ENCODE measurements at places on chromosomes 3 and 15.

GRCh38 chr15:25811481-25811906, 51.6 kb downstream of the ATP10A start:
- no peak for DNase-seq

- DNase-seq, result no peak
Measured at GRCh38 chr3:120258009-120258408, 27.0 kb downstream of the GPR156 start.

- no peak for DNase-seq
Measured at GRCh38 chr3:188437926-188438325, 284.0 kb downstream of the LPP start.

DNA sequence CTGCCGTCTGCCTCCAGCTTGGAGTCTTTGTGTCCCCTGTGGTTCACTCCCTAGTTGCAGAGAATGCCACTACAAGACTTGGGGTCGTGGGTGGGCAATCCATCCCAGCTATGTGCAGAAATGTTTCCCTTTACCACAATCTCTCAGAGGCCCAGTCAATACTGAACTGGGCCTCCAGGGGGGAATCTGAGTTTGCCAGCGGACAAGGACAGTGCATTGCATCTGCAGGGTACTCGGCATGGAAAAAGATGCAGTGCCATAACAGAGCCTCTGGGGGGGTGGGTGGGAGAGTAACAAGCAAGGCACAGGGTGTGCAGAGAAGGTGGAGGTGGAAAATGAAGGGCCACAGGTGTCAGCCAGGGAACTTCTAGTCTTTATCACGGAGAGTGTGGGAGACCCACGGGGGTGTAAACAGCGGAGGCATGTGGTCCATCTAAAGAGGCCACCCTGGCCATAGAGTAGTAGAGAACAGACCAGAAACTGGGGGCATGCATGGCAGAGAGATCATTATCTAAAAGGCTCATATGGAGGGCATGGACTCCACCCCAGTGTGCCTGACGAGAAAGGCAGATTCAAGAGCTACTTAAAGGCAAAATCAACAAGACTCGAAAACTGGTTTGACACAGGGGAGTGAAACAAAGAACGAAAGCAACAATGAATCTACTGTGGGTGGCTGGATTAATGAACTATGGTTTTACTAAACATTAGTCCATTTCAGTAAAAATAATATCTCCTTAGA, 182.4 kb downstream of the ANXA2 start:
- no peak for DNase-seq

DNA sequence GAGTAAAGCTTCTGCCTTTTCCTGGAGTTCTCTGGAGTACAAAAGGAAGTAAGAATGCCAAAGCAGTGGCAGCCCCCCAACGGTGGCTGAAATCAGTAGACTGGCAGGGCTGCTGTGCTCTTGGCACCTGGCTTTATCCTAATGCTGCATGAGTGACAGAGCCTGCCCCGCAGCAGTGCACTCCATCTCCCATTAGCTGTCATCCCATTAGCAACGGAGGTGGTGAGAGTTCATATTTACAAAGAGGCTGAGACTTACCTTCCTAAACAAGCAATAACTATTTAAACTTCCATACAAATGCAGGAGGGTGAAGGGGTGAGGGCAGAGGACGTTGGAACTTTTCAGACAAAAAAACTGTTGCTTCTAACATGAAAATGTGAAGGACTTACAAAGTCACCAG, 51.9 kb downstream of the SERPINI1 start:
- DNase-seq, result no peak

- DNase-seq, result no peak
Measured at GRCh38 chr3:195573611-195574496, 9.9 kb downstream of the APOD start.

GRCh38 chr3:102026656-102027055, 177.3 kb downstream of the NFKBIZ start:
- no peak for DNase-seq

DNA sequence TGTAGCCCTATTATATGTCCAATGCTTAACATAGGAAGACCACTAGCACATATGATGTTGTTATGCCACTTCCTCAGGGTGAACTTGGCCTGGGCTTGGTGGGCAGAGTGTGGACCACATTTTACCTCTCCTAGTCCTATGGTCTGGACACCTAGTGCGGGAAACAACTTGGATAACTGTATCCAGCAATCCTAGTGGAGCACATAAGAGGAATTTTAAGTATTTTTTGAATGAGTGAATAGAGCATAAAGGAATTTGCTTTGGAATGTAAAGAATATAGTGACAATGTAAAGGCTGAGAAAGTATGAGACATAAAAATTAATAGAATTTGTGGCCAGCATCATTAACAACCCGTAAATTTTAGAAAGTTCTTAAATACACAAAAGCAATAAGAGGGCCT, 528.9 kb downstream of the IGSF11 start:
- no peak for DNase-seq

GRCh38 chr15:85154061-85154460, 172.4 kb downstream of the PDE8A start:
- no peak for DNase-seq

DNA sequence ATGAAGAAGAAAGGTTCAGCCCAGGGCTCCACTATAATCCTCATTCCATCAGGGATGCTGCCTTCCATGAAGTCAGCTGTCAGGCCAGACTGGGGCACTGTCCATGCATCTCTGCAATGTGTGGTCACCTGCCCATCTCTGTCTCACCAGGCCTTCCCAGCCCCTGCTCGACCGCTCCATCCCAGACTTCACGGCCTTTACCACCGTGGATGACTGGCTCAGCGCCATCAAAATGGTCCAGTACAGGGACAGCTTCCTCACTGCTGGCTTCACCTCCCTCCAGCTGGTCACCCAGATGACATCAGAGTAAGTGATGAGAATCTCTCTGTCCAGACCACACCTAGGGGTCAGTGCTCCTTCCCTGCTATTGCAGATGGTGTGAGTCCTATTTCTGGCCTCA, 454.1 kb downstream of the EPHB1 start:
- DNase-seq, result no peak

- DNase-seq, result peak; percentile 59
Measured at GRCh38 chr3:71859123-71859519, 74.2 kb upstream of the PROK2 start.

DNA sequence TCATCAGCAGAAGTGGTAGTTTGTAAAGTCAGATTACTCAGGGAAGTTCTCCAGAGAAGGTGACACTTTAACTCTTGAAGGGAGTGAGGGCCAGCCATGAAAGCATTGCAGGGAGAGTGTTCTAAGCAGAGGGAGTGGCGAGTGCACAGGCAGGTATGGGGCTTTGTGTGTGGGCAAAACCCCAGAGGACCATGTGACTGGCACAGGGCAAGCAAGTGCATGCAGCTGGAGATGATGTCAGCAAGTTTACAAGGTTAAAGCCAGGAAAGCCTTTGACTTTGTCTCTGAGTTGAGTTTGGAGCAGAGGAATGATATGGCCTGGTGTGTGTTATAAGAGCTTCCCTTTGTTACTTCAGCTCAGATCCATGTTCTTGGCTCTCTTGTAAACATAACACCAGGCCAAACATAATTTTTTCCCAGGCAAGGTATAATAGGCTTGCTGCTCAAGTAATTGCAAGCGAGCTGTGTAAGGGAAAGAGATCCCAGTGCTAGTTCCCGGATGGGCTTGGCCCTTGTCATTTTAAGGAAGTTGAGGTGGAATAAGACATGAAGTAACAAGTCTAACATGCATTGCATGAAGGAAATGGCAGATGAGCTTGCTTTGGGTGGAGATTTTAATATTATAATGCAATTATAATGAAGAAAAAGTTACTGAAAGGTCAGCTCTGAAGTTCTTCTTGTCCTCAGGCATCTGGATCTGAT, 341.1 kb upstream of the LRRC3B start:
- DNase-seq, result no peak

DNA sequence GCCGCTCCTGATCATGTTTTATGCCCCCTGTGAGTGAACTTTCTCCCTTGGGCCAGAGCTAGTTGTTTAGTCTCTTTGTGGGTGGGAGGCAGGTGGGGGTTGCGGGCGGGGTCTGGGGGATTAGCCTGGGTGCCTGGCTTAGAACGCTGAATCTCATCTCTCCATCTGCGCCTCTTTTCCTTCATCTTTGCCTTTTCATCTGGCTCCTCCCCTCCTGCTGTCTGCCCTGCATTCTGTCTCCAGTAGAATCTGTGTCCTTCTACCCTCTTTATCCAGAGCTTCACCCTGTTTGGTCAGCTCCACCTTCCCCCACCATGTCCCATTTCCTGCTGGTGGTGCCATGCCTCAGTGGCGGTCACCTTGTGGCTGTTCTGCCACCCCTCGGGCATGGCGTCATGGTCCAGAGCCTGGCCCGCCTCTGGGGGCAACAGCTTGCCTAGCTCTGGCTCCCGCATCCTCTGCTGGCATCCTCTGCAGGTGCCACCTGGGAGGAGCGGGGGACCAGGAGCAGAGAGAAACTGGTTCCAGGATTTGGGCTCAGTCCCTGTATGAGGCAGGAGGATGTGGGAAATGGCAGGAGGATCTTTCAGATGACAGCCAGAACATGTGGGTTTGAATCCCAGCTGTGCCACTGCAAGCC, 44.3 kb downstream of the PDIA5 start:
- no peak for DNase-seq

GRCh38 chr3:12890610-12891390, 49.4 kb upstream of the RPL32 start:
- DNase-seq, result no peak

- DNase-seq, result no peak
Measured at GRCh38 chr3:106245400-106245799, 376.6 kb upstream of the CBLB start.

DNA sequence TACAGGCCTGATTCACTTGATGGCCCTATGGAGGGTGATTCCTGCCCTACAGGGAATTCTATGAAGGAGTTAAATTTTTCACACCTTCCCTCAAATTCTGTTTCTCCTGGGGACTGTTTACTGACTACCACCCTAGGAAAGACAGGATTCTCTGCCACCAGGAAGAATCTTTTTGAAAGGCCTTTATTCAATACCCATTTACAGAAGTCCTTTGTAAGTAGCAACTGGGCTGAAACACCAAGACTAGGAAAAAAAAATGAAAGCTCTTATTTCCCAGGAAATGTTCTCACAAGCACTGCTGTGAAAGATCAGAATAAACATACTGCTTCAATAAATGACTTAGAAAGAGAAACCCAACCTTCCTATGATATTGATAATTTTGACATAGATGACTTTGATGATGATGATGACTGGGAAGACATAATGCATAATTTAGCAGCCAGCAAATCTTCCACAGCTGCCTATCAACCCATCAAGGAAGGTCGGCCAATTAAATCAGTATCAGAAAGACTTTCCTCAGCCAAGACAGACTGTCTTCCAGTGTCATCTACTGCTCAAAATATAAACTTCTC, 43.6 kb downstream of the BLM start:
- peak; percentile 40 for DNase-seq

DNA sequence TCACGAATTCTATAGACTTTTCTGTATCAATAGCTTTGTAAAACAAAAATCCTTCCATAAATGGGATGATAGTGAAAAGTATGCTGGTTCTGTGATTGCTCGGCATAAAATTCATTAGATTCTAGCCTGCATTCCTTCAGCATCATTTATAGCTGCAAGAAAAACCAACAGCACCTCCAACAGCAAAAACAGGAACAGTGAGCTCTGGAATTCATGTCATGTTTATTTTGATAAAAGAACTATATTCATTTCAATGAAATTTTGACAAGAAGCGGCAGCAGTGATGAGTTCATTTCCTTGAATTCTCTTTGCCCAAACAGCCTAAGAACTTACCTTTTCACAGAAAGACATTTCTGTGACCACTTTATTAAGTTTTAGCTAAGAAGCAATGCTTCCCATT, 515.2 kb upstream of the CCDC54 start:
- DNase-seq, result peak; percentile 26

GRCh38 chr15:84111575-84111974, 124.0 kb upstream of the GOLGA6L4 start:
- DNase-seq, result no peak

Measured in midbrain (tissue), 1 donor.